ENCODE measurements at places on chromosomes 12 and 14.

DNA sequence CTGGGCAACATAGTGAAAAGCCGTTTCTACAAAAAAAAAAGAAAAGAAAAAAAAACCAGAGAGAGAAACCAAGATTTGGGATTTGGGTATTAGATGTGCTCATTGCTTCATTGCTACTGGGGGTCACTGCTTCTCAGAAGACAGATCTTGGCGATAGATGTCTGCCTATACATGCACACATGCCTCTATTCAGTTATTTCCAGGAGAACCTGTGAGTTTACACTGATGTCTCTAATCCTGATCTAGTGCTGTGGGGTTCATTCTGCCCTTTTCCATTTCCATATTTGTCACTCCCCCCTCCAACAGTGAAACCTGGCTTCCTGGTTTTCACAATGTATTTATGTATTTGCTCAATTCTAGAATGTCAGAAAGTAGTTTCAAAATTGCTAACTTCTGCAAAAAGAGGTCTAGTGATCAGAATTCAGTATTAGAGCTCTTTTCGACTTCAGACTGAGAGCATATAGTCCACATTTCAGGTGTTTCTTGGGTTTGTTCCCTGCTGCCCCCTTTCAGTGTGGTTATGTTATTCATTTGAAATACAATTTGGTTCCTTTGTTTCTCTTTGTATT lies 111.0 kb downstream of the SLC25A47 start:
- no peak for DNase-seq

- DNase-seq = no peak
These were observed 28.1 kb upstream of the SINHCAF start for GRCh38 chr12:31353750-31354708.

GRCh38 chr14:100820957-100821356 lies 5.0 kb upstream of the MEG3 start:
- DNase-seq = no peak

GRCh38 chr14:75098682-75099081 lies 28.2 kb downstream of the NEK9 start:
- DNase-seq = no peak

- no peak for DNase-seq
These were observed 124.3 kb downstream of the ADGRD1 start for GRCh38 chr12:131077931-131078391.
